ENCODE measurements at places on chromosomes 4 and X. TPM values are rescaled to one million over a fixed set of nuclear protein-coding genes. Genes with fewer than 3 reads are reported as not detected.
A peak's percentile ranks its signal among the peaks of the same experiment; 100 is the strongest.

The UGT8 gene
- total RNA-seq: 7.5 TPM

The SRPK3 gene
- not detected for total RNA-seq

GRCh38 chr4:81207828-81208227 lies 7.2 kb downstream of the PRKG2 start:
- peaks cover 23% of the 10 kb centered on the region for H3K27me3 ChIP-seq
- H3K4me3 ChIP-seq: no peak overlapping the region
- no peak overlapping the region for H3K27ac ChIP-seq
- H3K36me3 ChIP-seq: peaks cover 2% of the 10 kb centered on the region
- peaks cover 13% of the 10 kb centered on the region for H3K4me1 ChIP-seq

DNA sequence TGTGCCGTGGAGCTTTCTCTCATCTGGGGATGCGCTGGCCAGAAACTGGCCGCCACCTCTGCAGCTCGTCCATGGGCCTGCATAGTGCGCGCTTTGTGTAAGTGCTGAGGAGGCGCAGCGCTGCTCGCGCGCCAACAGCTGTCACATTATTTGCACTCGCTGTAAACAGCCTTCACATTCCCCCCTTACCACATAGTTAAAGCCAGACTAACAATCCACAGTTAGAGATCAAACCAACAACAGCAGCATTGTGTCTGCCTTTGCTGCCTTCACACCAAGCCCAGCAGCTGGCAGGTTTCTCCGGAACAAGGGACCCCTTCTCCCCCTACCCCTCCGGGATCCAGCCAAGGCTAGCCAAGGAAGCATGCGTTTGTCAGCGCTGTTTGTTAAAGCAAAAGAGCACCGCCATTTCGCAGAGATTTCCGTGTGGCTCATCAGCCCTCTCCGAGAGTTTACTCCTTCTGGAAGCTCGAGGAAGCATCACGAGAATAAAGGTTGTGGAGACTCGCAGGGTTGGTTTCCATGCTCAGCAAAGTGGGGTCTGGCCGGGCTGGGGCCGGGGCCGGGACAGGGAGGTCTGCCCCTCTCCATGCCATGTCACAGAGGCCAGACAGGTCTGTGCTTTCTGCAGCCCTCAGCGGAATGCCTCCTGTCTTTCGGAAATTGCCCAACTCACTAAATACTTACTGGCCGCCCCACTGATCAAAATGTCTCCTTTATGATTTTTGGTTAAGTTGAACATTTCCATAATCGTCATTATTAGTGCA lies 11.0 kb downstream of the BCOR start:
- H3K27me3 ChIP-seq: peaks cover 11% of the 10 kb centered on the region
- H3K4me3 ChIP-seq: no peak overlapping the region
- H3K27ac ChIP-seq: peak overlapping the region; percentile 69
- peaks cover 56% of the 10 kb centered on the region for H3K4me1 ChIP-seq
- H3K36me3 ChIP-seq: no peaks in the 10 kb centered on the region

DNA sequence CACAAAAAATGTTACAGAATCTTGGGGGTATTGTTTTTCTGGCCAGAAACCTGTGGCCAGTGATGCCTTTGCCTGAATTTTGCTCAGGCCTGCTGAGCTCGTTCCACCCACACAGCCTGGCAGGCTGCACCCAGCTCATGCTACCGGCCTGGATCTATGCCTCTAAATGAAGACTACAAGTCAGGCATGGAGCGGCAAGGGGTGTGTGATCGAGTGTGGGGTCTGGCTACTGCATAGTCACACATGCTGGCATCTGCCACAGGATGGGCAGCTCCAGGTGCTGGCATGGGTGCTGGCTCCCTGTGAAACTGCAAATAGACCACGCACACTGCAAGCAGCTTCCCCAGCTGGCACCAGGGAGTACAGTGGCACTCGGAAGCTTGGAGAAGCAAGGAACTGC lies 323.1 kb upstream of the POU3F4 start:
- H3K36me3 ChIP-seq: peaks cover 1% of the 10 kb centered on the region
- DNase-seq: no peak
- no peak overlapping the region for H3K27ac ChIP-seq

The RAI2 gene
- total RNA-seq: 7.2 TPM

GRCh38 chr4:140869446-140869845 lies 113.3 kb upstream of the TBC1D9 start:
- no peaks in the 10 kb centered on the region for H3K27me3 ChIP-seq
- peaks cover 4% of the 10 kb centered on the region for H3K36me3 ChIP-seq
- no peak for DNase-seq
- H3K27ac ChIP-seq: no peak overlapping the region
- H3K4me1 ChIP-seq: peaks cover 8% of the 10 kb centered on the region

The SOWAHD gene
- total RNA-seq: 0.69 TPM

DNA sequence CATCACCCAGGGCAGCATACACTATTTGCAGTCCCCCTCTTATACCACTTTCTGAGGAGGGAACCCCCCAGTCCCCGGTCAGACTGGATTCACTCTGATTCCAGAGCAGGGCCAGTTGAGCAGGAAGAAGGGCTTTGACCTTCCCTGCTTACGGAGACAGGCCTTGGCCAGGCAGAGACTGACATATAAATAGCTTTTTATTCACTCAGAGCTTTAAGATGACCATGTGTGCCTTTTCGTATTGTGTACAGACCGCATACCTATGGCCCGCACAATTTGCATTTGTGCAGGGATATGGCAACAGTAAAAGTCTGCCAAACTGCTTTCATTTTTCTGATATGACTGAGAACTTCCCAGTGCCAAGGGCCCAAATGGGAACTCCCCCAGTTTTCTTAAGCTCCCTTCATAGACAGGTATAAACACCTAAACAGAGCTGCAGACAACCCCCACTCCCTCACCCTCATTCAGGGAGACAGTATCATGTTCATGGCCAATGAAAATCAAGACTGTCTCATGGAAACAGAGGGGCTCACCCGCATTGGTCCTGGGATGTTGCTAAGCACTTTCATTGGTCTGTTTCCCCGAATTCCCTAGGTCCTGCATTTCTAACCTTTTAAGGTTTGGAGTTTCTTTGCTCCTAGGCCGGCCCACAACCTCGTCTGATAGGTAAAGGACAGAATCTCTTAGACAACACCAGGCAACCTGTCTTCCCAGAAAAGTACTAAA lies 86.0 kb downstream of the RTL5 start:
- H3K4me3 ChIP-seq: no peak overlapping the region
- H3K36me3 ChIP-seq: no peaks in the 10 kb centered on the region
- H3K27me3 ChIP-seq: no peaks in the 10 kb centered on the region
- peak overlapping the region; percentile 49 for H3K27ac ChIP-seq
- no peak for DNase-seq

GRCh38 chr4:107050525-107051135 lies 14.5 kb upstream of the DKK2 start:
- H3K36me3 ChIP-seq: no peaks in the 10 kb centered on the region
- no peak overlapping the region for H3K4me3 ChIP-seq
- no peaks in the 10 kb centered on the region for H3K4me1 ChIP-seq
- no peak overlapping the region for H3K27ac ChIP-seq
- no peak for DNase-seq

DNA sequence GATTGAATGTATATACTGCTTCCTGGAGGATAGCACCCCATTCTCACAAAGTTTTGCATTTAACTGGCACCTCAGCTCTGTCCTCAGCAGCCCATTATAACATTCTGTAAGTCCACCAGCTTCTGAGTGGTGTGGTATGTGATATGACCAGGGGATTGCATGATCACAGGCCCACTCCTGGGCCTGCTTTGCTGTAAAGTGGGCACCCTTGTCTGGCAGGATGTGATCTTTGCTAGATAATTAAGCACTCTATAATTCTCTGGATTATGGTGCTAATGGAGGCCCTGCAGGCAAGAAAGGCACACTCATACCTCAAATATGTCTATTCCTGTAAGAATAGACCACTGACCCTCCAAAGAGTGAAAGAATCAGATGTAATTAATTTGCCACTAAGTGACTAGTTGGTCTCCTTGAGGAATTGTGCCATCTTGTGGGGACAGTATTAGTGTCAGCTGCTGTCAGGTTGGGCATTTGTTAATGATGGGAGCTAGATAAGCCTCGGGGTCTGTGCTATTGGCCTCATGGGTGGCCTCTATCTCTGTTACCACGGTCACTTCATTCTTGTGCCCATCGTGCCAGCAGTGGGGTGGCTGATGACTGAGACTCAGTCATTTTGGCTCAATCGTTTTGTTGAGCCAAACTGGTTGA lies 2.2 kb upstream of the CFI start:
- H3K4me1 ChIP-seq: no peaks in the 10 kb centered on the region
- no peaks in the 10 kb centered on the region for H3K36me3 ChIP-seq
- DNase-seq: no peak
- no peak overlapping the region for H3K4me3 ChIP-seq
- peak overlapping the region; percentile 24 for H3K27ac ChIP-seq
- no peaks in the 10 kb centered on the region for H3K27me3 ChIP-seq

The PAGE5 gene
- not detected for total RNA-seq

DNA sequence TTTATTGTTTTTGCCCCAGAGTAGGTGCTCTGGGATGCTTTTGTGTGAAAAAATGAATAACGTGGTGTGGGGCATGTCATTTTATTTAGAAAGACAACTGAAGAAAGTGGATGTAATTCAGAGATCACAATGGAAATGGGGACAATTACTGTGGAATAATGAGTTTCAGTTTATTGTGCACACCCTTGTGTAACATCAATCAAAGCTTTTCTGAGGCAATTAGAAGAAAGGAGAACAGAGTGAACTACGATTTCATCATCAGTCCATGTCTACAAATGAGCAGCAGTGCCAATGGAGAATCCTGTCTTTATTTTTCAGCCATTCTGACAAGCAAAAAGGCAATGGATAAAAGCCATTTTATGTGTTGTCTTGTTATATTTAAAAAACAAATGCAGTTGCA lies 339.2 kb downstream of the TMA16 start:
- H3K27ac ChIP-seq: no peak overlapping the region
- no peak overlapping the region for H3K4me3 ChIP-seq
- H3K36me3 ChIP-seq: no peaks in the 10 kb centered on the region
- peaks cover 10% of the 10 kb centered on the region for H3K4me1 ChIP-seq

The RNF128 gene
- 17.0 TPM for total RNA-seq

The TMEM131L gene
- total RNA-seq: 18.1 TPM

GRCh38 chrX:85303544-85303943 lies 59.8 kb downstream of the ZNF711 start:
- DNase-seq: no peak
- no peaks in the 10 kb centered on the region for H3K27me3 ChIP-seq
- H3K4me1 ChIP-seq: peaks cover 2% of the 10 kb centered on the region
- H3K36me3 ChIP-seq: peaks cover 2% of the 10 kb centered on the region
- H3K4me3 ChIP-seq: no peak overlapping the region

DNA sequence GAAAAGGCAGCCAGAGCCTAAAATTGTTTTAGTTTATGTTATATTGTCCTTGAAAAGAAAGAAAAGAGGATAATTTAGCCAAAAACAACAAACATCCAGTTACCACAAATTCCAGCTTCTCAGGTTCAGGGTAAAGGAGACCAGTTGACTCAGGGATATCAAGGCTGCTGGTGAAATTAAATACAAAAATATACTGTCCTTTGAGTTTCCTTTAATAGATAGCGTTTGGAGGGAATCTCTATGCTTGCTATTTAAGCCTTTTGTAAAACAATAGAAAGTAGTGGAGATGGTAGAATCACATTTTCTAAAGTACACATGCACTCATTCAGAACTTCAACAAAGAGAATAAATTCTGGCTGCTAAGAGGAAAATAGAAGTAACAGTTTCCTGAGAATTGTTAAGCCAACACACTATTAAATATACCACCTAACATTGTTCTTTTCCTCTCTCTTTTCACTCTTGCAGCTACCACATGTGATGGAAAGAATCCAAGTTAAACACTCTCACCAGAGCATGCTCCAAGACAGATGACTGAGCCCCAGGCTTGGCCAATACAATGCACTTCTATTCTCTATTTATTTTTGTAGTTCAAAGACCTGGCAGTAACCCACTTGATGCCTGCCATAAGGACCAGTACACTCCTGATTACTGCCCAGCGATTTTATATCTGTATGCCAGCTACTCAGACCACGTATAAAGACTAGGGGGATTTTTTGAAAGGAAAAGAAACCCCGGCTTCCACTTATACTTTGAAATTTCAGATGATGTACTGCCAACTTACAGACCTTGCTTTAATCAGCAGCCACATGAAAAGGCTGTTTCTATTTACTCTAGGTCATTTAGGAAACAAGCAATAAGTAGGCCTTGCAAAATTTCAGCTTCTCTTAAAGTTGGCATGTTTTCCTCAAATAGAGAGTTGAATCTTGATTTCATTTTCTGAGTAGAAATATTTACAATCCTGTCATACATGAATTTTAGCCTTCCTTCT lies 756.9 kb downstream of the FAT4 start:
- no peaks in the 10 kb centered on the region for H3K36me3 ChIP-seq
- no peak overlapping the region for H3K4me3 ChIP-seq
- no peak overlapping the region for H3K27ac ChIP-seq
- no peaks in the 10 kb centered on the region for H3K27me3 ChIP-seq
- no peak for DNase-seq
